ENCODE measurements at places on chromosomes 6 and 20.

GRCh38 chr6:21791581-21791980 lies 198.0 kb downstream of the SOX4 start:
- DNase-seq, result no peak

GRCh38 chr6:36780442-36781177 lies 58.6 kb downstream of the CPNE5 start:
- no peak for DNase-seq

DNA sequence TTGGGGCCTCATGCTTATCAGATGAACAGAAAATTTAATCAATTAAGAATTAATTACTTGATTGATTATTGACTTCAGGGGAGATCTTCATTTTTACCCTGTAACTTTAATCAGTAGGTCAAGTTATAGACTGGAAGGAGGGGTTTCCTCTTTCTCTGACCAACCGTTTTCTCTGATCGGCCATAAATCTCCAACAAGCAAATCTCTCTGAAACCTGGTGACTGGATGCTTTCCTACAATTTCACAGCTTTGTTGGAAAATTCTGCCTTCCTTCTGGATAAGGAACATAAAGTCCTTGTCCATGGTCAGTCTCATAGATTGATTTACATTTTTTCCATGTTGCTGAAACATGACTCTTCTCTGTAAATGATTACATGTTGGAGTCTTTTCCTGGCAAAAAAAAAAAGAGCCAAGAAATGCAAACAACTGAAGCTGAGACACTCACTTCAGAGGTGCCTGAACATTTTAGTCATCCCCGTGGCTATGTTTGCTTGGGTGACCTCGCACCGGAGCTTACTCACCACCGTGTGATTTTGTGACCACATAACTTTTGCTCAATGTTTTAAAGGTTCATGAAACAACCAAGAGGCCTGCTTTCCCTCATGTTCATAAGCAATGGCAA lies 31.0 kb downstream of the IRF4 start:
- no peak for DNase-seq

- no peak for DNase-seq
Observed at GRCh38 chr6:110529355-110529754, 52.9 kb upstream of the SLC22A16 start.

GRCh38 chr20:6769903-6770785 lies 2.7 kb downstream of the BMP2 start:
- DNase-seq, result peak; percentile 57

GRCh38 chr6:42424906-42425474 lies 26.7 kb downstream of the TRERF1 start:
- DNase-seq, result no peak

DNA sequence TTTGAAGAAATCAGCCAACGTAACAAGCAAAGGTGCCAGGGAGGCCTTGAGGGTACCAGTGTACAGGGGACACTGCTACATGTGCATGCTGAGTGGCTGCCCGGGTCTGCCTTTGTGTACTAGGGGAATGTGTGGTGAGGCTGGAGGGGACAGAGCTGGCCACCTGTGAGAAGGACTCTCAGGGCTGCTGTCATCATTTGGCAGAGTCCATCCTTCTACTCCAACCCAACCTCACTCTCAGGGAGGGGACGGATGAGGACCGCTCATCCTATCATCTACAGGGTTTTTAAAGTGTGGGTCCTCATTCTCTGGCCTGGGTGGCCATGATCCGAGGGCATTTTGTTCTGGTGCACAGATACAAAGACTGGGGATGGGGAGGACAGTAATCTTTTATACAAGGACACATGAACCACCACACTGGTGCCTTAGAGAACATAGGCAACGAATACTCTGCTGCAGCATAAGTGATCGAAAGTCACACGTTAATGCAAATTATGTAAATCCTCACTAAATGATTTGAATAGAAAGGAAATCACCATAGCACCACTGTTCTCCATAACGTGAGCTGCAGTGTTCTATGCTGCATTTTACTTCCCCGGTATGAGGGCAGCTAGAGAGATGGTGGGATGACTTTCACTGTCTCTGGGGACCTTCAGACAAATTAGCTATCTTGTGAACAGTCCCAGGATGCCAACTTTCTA lies 181.4 kb downstream of the GMPR start:
- DNase-seq, result no peak

- peak; percentile 75 for DNase-seq
Observed at GRCh38 chr6:49906526-49906925, 40.2 kb upstream of the CRISP1 start.

GRCh38 chr6:14429396-14429795 lies 311.8 kb downstream of the CD83 start:
- no peak for DNase-seq

DNA sequence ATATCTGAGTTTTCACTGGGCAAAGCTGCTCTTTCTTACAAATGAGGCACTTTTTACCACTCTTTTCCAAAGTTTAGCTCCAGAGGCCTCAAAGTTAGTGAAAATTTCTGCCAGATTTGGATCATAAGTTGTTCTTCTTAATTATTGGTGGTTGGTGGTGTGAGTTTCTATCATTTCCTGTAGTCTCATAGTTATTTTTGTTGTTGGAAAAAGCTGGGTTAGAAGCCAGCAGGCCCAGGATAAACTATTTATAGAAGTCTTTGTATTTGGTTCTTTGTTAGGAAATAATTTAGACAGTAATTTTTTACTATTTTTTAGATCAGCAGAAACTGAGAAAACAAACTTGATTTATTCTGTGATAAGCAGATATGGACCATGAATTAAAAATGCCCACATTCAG lies 10.6 kb downstream of the PFDN4 start:
- no peak for DNase-seq

DNA sequence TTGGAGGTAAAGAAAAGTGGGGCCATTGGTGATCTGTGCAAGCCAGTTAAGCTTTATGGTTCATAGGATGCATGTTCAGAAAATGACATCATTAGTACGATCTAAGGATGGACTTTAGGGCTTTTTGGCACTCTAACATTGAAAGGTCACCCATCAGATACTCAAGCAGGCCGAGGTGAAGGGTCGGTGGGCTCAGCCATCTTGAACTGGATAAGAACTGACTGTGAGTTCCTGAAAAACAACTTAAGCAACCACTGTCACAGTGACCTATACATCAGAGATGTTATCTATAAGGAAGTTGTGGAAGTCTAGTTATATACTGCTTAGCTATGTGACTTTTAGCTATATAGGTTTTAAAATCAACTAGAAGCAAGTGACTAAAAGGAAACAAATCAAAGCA lies 13.0 kb upstream of the ITCH start:
- no peak for DNase-seq

DNA sequence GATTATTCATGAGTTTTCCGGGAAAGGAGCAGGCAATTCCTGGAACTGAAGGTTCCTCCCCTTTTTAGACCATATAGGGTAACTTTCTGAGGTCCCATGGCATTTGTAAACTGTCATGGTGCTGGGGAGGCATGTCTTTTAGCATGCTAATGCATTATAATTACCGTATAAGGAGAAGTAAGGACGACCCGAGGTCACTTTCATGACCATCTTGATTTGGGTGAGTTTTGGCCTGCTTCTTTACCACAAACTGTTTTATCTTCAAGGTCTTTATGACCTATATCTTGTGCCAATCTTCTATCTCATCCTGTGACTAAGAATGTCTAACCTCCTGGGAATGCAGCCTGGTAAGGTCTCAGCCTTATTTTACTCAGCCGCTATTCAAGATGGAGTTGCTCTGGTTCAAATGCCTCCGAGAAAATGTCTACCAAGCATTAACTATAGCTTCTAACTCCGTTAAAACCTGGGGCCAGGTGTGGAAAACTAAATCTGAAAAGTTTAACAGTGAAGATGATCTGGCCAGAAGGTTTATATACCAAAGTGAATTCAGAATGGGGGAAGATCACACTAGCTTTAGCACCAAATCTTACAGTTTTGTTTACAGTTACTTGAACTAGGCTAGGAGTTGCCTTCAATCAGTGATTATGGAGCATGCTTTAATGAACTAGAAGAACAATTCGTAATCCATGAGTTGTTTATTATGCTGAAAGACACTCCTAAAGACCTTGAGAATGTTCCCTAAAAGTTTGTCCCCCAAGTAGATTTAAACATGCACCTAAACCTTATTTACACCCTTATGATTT lies 80.0 kb upstream of the TOP1 start:
- no peak for DNase-seq

DNA sequence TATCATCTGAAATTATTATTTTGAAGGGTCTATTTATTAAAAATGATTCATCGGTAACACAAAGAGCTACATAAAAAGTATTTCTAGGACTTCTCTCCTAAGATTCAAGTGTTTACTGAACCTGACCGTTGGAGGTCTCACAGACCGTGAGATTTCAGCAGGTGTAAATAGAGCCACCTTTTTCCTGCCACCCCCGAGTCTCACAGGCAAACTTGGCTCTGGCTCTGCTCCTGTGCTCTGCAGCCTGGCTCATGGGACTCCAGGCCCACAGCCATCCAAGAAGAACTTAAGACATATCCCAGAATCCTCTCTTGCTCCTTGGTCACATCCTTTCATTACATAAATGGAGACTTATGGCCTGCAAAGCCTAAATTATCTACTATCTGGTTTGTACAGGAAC lies 67.8 kb upstream of the AGPAT4 start:
- no peak for DNase-seq

DNA sequence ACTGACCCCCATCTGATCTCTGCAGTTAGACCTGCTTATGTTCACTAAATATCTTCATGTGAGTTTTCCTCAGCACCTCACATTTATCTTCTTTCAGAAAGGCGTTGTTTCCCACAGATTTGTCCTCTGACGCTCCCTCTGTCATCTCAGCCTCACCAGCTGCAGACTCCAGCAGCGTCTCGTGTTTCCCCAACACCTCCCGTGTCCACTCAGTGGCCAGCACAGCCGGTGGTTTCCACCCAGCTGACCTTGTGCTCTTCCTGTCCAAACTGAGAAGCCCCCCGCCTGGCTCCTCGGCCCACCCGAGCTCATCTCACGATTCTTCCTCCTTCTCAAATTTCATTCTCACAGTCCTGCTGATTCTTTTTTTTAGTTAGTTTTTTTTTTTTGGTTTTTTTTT lies 12.5 kb downstream of the ERMARD start:
- no peak for DNase-seq
